ENCODE measurements at places on chromosomes 11 and 22.

- DNase-seq, result no peak
Observed at GRCh38 chr11:13328286-13328685, 50.7 kb downstream of the BMAL1 start.

DNA sequence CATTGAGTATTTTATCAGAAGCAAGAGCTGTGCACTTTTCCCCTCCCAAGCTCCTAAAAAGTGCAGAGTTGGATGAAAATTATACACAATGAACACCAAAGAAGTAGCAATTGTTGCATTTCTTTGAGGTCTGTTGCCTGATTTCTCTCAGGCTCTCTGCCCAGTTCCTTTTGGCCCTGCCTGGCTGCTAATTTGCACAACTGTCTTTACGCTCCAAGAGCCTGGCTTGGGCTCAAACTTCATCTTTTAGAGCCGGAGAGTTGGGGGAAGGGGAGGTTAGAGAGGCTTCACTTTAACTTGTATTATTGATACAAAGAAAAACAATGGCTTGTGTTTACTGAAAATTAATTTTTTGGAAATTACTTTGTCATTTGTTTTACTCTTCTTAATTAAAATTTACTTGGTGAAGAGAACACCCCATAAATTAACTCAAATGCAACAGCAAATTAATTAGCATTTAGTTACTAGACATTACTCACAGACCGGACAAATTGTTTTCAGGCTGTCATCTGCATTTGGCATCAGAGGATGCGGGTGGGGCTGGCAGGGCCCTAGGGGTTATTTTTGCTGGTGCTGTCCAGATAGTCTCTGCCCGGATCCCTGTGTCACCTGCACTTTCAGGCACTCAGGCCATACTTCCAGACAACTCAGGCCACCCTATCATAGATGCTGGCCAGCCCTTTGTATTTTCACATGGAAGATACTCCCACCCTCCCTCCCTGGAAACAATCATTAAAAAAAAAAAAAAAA is 407.3 kb downstream of the NXPE2 start:
- no peak for DNase-seq

DNA sequence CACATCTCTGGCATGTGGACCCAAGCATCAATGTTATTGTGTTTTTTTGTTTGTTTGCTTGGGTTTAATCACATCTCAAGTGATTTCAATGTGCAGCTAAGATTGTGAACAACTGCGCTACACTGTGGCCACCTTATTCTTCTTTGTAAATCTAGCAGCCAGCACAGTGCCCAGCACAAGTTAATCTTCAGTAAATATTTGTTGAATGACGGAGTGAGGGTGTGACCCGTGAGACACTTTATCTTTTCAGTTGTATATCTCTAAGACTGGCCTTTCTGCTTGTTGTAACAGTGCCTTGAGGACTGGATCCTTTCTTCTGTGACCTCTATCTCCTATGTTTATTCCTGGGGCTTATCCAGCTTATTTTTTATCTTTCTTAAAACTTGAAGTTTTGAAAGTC is 21.4 kb upstream of the AMOTL1 start:
- DNase-seq, result no peak

DNA sequence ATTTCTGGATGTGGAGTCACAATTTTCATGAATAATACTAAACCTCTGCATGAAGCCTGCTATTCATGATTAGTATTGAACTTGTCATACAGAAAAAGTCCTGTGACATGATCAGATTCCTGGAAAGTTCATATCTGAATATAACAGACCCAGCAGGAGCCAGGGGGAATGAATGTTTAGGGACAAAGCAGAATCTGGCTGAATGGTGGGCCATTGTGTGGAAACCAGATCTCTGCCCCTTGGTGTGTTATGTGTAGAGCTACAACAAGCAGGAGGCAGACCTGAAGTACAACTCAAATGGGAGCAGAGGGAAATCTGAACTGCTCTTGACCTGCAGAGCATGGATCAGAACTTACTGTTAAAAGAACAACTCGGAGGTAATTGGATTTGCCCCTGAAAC is 30.3 kb downstream of the KREMEN1 start:
- no peak for DNase-seq

DNA sequence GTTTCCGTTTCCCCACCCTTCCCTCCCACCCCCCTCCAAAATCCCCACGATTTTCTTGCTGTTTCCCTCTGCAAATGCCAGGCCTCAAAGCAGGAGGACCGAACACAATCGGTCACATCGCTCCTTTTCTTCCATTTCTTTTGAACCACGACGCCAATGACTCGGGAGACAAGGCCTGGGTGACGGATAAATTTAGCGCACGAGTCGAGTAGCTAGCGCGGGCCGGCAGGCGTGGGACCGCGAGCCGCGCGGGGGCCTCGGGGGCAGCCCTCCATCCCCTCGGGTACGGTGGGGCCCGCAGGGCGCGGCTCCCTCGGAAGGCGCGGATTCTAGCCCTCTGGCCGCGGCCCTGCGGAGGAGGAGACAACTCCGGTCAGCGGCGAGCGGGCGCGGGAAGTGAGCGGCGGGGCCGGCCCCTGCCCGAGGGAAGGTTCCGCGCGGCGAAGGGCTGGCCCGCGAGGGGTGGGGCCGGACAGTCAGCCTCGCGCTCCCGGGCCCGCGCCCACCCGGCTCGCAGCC is 414 bp downstream of the JOSD1 start:
- DNase-seq, result no peak

DNA sequence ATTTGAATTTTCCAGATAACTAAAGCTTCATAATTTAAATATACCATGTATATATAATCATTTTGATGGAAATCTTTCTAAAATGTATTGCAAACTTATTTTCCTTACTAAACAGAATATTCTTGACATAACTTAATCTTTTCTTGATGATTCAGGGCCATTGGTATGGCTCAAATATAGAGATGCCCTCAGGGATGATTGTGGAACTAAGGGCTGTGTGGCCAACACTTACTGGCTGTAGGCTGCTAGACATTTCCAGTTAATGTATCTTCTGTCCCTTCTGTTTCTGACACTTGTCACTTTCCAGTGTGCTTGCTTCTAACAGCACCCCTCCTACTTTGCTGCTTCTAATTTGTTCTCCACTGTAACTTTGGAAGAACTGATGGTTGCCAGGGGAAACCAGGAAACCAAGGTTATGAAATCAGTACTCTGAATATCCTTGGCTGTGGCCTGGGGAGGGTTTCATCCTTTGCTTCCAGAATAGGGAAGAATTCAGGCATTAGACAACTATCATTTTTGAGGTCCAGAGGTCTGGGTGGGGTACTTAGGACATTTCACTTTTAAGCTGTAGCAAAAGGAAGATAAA is 697.2 kb downstream of the ETS1 start:
- no peak for DNase-seq

GRCh38 chr11:44734843-44735381 is 8.2 kb downstream of the TSPAN18 start:
- no peak for DNase-seq

GRCh38 chr11:134486704-134487103 is 74.7 kb upstream of the B3GAT1 start:
- no peak for DNase-seq

DNA sequence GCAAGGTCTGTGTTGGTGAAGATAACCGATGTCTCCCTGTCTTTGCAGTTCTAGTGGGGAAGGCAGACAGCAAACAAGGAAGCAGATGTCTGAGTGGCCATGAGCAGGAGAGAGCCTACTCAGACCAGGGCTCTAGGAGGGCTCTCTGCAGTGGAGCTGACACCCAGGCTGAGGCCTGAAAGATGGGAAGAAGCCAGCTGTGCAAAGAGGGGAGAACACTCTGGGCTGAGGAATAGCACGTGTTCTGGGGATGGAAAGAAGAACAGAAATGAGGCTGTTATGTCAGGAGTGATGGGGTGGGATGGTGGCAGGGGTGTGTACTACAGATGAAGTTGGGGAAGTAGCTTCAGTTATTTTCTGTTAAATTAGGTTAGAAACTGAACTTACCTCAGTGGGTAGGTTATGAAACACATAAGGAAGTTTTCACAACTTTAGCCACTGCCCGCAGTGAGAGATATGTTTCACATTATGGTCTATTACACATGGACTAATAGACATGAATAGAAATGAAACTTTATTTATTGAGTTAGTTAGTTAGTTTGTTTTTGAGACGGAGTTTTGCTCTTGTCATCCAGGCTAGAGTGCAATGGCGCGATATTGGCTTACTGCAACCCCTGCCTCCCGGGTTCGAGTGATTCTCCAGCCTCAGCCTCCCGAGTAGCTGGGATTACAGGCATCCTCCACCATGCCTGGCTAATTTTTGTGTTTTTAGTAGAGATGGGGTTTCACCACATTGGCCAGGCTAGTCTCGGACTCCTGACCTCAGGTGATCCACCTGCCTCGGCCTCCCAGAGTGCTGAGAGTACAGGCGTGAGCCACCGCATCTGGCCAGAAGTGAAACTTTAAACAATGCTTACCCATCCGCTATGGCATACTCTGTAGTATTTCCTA is 7.8 kb downstream of the DCPS start:
- no peak for DNase-seq

- DNase-seq, result no peak
Observed at GRCh38 chr11:101584655-101585054, 848 bp upstream of the TRPC6 start.

GRCh38 chr11:90555477-90555876 is 332.6 kb upstream of the CHORDC1 start:
- no peak for DNase-seq

DNA sequence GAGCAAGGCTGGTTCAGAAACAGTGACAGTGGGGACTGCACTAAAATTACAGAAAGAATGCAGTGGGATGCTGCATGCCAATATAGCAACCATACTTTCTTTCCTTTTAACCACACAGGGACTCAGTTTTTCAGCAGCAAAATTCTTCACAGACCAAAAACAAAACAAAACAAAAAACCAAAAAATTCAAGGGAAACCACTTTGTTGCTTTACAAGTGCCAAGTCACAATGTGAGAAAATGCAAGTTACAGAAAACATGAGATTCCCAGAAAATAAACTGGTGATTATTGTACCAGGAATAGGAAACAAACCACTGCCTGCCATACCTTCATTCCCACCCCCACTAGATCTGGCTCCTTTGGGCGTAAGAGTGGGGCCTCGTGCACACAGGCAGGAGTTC is 52.6 kb downstream of the TENM4 start:
- no peak for DNase-seq

DNA sequence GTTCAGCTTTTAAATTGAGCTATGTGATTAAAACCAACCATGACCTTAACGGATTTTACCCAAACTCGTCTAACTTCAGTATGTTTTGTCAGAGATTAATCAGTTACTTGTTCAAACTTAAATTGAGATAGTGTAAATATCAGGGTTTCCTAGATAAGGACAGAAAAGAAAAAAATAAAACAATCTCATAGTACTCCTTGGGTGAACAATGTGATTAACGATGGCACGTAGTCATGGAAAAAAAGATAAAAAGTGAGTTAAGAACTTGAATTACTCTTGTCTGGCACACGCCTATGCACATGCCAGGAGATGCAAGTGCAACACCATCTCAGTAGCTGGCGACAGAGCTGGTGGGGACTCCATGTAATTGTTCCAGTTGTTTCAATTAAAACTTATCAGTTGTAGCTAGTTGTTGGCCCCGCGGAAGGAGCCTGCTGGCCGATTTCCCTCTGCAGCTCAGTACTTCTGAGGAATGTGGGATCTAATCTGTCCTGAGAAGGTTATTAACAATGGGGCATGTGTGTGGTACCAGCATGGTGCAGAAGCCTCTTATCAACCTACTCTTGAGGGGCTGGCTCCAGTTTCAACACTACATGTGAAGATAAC is 3.0 kb downstream of the RASSF10 start:
- no peak for DNase-seq

DNA sequence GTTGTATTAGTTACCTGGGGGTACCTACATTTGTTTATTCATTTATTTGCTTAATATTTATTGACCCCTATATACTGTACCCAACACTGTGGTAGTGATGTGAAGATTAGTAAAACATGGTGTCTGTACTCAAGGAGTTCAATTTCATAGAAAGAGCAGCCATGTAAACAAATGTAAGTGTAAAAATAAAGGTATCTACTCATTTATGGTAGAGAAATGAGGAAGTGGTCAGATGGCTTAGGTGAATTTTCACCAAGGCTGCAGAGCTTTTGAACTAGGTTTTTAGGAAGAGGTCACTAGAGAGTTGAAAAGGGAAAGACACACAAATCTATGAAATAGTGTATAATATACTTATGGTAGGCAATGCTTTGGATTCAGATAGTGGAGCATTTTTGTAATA is 11.1 kb downstream of the CTR9 start:
- DNase-seq, result no peak

DNA sequence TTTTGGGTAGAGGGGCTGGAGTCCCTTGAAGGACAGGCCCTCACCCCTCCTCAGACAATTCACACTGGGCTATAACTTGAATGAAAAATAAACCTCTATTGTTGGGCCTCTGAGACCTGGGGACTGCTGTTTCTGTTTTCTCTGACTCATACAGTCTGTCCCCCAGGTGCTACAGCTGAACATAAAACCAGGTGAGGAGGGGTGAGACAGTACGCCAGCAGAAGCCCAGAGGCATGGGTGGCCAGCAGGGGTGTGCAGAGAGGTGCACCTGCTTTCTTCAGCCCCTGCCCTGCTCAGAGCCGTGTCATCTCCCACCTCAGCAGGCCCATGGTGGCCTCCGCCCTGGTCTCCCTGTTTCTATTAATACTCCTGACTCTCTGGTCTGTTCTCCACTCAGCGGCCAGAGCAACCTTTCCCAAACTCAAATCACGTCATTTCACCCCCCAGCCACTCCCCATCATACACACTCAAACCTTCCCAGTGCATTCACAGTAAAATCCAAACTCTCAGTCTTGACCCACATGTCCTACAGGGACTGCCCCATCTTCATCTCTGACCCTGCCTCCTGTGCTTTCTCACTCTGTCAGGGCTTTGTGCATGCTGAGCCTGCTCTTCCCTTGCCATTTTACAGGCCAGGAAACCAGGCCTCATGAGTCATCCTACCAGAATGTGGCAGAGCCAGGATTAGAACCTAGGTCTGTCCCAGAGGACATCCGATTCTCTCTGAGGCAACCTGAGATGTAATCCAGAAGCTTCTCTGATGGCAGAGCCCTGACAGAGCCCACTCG is 5.4 kb upstream of the IL2RB start:
- no peak for DNase-seq

DNA sequence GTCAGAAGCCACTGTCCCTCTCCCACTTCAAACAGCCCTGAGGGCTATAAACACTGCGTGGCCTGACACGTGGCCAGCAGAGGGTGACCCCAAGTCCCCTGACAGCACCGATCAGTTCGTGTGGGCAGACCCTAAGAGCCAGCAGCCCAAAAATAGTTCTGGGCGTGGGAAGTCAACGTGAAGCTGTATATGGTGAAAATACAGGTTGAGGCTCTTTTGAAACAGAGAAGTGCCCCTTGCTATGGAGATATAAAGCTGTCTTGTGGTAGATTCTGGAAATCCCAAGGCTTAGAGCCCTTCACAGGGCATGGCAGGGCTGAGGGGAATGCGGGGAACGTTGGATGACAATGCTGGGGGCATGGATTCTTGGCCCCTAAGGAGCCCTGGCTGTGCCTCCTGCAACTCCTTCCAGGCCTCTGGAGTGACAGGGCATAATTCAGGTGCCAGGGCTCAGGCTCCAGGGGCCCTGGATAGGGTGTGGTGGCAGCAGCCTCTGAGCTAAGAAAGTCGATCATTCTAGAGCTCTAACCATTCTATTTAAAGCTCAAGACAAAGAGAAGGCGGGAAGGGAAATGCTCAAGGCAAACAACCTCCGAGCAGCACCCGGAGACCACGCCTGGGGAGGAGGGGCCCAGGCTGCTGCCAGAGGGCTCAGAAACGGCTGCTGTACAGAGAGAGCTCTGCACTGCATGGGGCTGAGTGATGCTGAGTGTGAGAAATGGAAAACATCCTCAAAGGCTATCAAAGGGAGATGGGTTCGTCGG is 60.4 kb upstream of the CD5 start:
- DNase-seq, result peak; percentile 46

Data from frontal cortex (tissue), 4 donors.